ENCODE measurements at places on chromosomes 2 and 18.

GRCh38 chr2:69147841-69148533, 135.0 kb downstream of the ANTXR1 start:
- no peak for DNase-seq

DNA sequence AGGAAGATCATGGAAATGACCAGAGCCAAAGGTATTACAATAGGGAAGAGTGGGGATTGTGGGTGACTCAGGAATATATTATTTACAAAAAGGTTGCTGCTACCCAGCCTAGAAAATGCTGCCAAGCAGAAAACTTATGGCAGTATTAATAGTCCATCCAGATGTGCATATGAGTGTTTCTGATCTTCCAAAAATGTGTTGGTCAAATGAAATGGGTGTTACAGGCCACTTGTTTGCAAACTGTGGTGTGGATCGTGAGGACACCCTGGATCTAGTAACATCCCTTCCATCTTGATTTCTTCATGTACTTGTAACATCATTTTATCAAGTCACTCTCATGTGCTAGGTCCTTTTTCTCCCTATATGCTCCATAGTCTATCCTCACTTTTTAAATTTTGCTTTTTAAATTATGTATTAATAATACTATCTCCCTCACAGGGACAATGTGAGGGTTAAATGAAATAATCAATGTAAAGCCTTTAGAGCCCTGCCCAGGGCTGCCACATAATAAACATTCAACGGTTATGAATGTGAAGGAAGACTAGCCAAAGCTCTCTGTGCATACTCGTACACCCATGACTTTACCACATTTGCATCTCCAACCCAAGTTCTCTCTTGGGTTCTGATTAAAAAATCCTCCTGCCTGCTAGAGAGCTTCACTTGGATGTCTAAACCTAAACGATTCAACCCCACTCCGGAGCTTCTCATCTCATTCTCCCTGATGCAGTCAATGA, 18.5 kb downstream of the CD226 start:
- no peak for DNase-seq

DNA sequence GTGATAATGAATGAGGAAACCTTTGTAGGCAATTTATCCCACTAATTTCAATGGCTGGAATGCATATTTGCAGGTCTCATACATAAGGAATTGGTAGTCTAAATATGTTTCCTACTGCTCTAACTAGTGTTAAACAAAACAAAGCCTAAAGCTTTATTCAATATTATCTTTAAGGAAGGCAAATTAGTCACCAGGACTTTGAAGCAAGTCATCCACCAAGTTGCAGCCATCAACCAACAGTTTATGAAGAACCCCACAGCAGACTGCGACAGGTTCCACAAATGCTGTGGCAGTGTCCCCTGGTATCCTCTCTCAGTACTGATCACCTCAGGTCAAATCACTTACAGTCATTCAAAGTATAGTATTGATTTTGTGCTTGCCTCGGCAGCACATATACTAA, 181.5 kb upstream of the ZFP36L2 start:
- no peak for DNase-seq

GRCh38 chr2:64192125-64192479, 47.9 kb upstream of the PELI1 start:
- no peak for DNase-seq

GRCh38 chr18:72672364-72673184, 128.4 kb upstream of the CBLN2 start:
- no peak for DNase-seq

DNA sequence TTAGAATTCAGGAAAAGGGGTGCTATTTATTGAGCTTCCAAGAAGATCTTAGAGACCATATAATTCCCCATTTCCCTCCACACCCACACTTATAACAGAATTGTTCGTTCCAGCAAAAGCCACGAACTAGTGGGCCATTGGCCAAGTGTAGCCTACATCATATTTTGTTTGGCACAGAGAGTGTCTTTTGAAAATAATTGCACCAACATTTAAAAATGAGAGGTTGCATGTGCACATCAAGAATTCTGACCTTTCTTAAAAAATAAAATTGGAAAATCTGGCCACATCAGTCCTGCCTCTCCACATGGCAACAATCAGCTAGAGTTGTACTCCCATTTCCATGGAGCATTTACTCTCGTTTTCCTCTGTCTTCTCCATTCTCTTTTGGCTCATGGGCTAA, 655.5 kb upstream of the FANCL start:
- no peak for DNase-seq

DNA sequence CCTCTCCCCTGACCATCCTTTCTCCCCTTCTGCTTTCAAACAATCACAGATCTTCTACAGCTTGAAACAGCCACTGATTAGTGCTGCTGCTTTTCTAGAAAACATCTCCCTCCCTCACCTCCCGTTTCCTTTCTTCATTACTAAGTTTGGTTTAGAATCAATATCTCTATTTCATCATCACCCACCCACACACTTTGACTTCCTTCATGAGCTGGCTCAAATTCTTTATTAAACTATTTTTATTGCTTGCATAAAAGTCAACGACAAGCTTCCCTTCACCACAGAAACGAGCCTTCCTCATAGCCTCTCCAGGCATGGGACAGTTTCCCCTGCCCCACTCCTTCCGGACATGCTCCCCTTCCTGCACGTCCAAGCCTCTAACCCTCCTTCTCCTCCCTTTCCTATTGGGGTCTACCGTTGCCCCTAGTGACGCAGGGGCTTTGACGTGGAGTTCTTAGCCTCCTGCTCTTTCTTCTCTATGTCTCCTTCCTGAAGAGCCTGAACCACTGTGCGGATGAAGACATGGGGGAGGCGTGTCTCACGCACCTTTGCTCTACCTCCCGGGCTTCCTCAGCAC, 172.0 kb downstream of the AFF3 start:
- DNase-seq, result no peak

DNA sequence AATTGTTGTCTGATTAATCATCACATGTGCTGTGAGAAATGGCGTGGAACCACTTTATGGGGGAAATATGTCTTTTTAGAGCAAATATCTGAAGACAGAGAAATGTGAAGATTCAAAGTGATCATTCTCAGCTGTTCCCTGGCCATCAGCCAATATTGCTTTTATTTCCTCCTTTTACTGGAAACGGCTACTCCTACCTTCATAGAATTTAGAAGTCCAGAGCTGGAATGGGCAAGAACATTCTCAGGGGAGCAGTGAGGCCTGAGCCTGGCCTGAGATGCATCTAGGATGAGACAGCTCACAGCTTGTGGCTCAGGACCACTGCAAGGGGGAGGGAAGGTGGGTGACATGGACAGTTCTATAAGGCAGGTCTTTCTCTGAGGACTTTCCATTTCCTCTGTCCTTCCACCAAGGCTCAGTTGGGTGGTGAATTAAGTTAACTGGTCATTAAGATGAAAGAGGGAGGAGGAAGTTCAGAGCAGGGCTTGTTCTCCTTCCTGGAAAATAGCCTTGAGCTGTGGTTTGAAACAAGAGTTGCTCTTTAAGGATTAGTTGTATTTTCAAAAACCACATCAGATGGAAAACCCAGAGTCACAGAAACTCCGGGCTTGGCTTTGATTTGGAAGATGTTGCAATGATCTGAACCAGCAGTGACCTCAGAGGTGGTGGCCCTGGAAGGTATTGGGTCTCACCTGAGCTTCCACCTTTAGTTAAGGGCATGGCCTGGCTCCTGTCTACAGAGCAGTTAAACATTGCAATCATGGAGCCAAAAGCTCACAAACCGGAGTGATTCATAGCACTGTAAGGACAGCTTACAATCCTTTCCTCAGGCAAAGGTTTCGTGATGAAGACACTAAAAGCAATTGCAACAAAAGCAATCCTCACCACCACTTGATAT, 144.3 kb downstream of the VAPA start:
- DNase-seq, result no peak

GRCh38 chr2:45891719-45892424, 240.4 kb downstream of the PRKCE start:
- DNase-seq, result no peak

DNA sequence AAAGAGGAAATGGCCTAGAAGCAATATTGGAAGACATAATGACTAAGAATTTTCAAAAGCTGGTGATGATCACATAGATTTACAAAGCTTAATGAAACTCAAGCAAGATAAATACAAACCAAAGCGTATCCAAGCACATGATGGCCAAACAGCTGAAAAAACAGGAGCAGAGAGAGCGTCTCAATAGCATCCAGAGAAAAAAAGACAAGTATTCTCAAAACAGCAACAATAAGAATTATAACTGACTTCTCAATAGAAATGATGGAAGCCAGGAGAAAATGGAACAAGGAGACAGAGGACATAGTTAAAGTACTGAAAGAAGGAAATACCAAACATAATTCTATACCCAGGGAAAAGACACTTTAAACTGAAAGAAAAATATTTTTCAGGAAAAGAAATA, 437.2 kb upstream of the TNP1 start:
- no peak for DNase-seq

GRCh38 chr18:9365406-9365805, 30.8 kb downstream of the TWSG1 start:
- no peak for DNase-seq

GRCh38 chr2:126672980-126673605, 17.1 kb downstream of the GYPC start:
- DNase-seq, result no peak

DNA sequence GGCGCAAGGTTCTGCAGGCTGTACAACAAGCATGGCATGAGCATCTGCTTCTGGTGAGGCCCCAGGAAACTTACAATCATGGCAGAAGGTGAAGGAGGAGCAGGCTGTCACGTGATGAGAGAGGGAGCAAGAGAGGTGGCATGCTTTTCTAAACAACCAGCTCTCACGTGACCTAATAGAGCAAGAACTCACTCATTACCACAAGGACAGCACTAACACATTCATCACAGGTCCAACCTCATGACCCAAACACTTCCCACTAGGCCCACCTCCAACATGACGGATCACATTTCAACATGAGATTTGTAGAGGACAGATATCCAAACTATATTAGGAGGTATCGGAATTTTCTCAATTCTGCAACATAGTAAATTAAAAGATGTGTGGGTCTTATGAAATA, 108.8 kb upstream of the DLX2 start:
- DNase-seq, result no peak

- DNase-seq, result no peak
These were observed 133.7 kb downstream of the RHBDD1 start for GRCh38 chr2:226969417-226970080.

DNA sequence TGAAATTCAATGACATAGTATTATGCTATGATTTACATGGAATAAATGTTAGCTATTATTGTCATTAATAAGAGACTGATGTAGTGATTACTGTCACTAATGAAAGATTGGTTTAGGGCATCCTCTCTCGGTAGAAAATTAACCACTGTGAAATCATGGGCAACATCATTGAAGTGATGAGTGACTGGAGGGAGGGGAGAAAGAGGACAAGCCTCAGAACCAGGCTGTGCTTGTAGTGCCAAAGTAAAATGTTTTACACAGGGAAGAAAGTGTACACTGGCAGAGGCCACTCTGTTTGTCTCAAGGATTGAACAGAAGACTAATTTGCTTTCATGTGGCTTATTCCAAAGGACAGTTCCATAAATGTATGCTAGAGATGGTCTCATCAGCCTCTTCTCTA, 456.2 kb upstream of the TCF4 start:
- no peak for DNase-seq

- no peak for DNase-seq
These were observed 541.1 kb downstream of the SATB2 start for GRCh38 chr2:198916548-198917080.

- DNase-seq, result no peak
These were observed 2167.3 kb upstream of the CELF4 start for GRCh38 chr18:39732918-39733317.

- no peak for DNase-seq
These were observed 359.9 kb upstream of the SLC14A2 start for GRCh38 chr18:45255197-45255890.

- DNase-seq, result no peak
These were observed 7.2 kb downstream of the AGAP1 start for GRCh38 chr2:235500761-235501672.

- no peak for DNase-seq
These were observed 140.8 kb downstream of the MEIS1 start for GRCh38 chr2:66575625-66576310.

GRCh38 chr2:11556101-11556806, 22.4 kb downstream of the GREB1 start:
- DNase-seq, result no peak

DNA sequence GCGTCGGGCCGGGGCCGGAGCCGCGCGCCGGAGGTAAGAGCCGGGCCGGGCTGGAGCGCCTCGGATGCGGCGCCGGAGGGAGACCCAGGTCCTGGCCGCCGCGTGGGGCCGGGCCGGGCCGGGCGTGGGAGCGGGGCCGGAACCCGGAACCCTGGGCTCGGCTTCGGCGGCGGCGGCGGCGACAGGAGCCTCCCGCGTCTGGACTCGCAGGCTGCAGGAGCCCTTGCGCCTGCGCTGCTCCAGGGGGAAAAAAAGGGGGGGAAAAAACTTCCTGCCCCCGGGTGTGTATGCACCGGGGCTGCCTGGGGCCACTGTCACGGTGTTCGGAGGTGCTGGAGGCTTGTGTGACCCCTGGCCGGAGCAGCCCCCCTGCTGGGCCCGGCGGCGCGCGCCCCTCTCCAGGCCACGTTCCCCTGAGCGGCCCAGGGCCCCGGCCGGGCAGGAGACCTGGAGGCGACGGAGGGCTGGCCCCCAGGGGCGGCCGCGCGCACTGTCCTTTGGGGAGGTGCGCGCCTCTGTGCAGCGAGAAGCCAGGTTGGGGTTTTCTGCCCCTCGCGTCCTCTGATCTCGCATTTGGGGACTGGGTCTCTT, 864 bp downstream of the KLHL29 start:
- DNase-seq, result no peak

DNA sequence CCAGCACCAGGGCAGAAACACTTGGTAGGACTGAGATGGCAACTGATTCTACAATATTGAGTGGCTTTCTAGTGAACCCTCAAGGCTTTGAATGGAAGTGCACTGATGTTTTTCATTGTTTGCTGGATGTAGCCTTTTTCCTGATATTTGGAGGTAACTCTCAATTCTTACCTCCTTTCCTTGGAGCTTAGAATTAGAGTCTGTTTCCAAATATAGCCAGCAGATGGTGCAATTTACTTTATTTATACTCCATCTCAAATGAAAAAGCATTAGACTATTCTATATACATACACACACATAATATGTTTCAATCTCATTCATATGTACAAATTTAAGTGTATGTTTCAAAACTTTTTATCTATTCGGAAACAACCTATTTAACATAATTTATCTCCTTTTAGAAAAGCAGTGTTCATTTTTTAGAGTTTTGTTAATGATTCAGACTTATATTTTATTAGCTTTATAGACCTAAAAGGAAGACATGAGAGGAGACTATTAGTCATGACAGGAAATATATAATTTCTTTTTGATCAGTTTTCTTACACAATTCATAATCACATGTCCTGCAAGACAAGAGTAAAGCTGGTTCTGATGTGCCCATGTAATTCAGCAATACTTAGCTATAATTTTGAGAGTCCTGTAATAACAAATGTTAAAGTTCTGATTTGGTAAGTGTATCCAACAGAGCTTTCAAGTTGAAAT, 124.8 kb downstream of the NUP35 start:
- no peak for DNase-seq

DNA sequence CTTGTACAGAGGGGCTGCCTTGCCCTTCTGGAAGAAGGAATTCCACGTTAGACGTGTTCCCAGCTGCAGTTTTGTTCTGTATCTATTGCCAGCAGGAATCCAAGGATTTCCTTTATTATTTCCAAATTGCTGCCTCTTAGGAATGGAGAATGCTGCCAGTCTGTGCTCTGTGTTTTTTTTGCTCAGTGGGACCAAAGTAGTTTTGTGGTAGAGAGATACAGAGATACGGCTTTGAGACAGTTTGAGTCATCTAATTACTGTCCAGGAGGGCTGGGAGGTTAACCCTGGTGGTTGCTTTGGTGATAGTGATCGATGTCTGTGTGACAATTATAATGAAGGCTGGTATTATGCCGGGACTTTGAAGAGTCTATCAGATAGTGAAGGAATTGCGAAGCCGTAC, 26.3 kb downstream of the ASAP2 start:
- DNase-seq, result no peak

- no peak for DNase-seq
These were observed 6.5 kb upstream of the SMAD2 start for GRCh38 chr18:47936952-47937351.

Measured in activated CD8-positive, alpha-beta memory T cell treated with anti-CD3 and anti-CD28 coated beads for 1 hour (primary cell).